ENCODE measurements at places on chromosomes 2 and 18. TPM values are rescaled to one million over a fixed set of nuclear protein-coding genes. Genes with fewer than 3 reads are reported as not detected.

GRCh38 chr2:20429528-20429927 lies 17.3 kb upstream of the RHOB start:
- peak; percentile 56 for DNase-seq

- DNase-seq = peak; percentile 22
Observed at GRCh38 chr2:226403369-226403768, 396.3 kb downstream of the IRS1 start.

GRCh38 chr18:79944746-79945117 lies 6.7 kb downstream of the SLC66A2 start:
- no peak for DNase-seq

Gene TMEM169
- polyA plus RNA-seq = 0.10 TPM

Measured in fibroblast of lung (primary cell).